ENCODE measurements at places on chromosomes 1 and 21.

GRCh38 chr1:30166174-30166573 is 557.2 kb downstream of the MATN1 start:
- DNase-seq = no peak

DNA sequence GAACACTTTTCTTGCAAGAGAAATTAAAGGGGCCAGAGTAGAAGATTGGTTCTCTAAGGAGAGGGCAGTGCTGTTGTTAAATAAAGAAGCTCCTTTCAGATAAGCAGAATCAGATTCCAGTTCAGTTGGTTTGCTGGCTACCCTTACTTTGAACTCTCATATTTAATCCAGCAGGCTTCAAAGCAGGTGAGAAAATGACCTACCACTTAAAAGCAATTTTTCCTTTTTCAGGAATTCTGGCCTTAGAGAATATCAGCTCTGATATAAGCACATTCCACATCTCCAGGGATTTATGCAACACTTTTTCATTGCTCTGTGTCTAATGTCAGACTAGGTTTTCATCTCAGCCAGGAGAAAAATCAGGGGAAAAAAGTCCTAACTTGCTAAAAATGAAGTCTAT is 28.7 kb downstream of the WNT2B start:
- DNase-seq = no peak

DNA sequence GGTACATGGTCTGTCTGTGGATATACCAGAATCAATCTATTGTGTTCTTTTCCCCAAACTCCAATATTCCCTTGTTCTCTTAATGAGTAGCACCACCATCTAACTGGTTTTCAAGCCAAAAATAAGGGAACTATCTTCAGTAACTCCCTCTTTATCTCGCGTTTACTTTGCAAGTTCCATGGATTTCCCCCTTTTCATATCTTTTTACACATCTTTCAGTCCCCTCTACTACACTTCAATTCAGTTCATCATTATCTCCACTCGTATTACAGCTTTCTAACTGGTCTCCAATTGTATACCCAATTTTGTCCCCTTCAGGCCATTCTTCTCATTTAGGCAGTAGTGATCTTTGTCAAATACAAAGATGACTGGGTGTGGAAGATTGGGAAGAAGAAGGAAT is 4.1 kb upstream of the TMCO1 start:
- DNase-seq = no peak

DNA sequence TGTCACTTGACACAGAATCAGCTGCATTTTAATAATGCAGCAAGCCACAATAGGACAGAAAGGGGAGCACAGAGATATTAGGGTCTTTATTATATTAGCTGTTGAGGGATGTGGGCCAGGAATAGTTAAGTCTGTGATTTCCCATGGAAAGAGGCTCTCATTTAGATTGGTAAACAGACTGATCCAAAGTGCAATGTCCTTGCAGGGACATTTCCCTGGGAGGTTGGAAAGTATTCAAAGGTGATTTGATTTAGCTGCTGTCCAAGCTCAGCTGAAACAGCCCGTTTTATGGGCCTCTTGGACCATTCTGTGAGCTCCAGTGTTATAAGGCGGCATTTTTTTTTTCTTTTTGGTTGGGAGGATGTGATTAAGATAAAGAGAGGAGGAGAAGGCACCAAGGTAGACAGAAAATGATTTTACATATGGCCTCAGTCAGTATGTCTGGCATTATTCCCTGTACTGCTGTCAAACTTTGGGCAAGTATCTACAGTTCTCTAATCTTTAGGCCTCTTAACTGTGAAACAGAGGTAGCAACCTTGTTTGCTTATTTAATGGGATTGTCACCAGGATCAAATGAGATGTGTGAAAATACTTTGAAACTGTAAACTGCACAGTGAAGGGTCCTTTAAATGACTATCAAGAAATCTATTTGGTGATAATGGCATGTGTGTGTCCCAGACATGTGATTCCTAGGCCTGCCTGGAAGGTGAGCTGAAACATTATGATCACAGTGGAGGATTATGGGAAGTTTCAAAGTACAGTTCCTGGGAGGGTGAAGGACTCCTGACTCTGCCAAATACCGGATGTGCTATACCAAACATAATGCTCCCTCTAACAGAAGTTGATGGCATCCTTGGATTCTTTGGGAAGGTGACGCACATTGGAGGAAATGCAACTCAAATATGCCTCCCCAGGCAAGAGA is 62.2 kb downstream of the NOS1AP start:
- DNase-seq = no peak

DNA sequence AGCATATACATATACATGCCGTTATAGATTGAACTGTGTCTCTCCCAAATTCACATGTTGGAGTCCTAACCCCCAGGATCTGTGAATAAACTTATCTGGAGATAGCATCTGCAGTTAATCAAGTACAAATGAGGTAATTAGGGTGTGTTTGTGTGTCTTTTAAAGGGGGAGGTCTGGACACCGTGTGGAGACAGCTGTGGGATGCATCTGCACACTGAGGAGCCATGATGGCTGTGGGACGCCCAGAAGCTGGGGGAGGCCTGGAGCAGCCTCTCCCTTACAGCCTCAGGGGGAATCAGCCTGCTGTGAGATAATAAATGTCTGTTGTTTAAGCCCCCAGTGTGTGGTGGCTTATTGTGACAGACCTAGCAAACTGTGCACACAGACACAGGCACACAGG is 51.8 kb upstream of the COL18A1 start:
- DNase-seq = no peak

GRCh38 chr1:75373542-75374159 is 237.3 kb downstream of the SLC44A5 start:
- DNase-seq = no peak

GRCh38 chr1:208868554-208868953 is 624.4 kb upstream of the PLXNA2 start:
- no peak for DNase-seq

DNA sequence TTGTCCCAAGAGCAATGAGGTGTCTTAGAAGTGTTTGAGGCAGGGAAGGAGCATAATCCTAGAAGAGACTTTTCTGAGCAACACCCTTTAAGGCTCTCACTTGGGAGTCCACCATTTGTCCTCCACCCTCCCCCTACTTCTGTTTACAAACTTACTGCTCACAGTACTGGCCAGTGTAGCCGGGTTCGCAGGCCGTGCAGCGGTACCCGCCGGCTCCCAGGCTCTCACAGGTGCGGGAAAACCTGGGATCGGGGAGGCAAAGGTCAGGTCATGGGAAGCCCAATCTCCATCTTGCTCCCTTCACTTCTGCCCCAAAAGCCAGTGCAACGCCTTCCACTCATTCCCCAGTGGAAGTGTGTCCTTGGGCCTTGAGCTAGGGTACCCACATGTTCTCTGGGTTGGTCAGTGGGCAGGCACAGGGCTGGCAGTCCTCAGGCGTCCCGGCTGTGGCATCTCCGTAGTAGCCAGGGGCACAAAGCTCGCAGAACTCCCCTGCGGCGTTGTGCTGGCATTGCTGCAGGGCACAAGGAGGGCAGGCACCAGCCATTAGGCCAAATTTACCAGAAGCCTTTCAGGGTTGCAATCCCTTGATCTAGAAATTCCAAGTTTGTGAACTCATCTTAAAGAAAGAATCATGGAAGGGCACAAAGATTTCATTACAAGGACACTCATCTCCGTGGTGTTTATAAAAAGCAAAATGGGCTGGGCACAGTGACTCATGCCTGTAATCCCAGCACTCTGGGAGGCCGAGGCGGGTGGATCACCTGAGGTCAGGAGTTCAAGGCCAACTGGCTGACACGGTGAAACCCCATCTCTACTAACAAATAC is 49.8 kb downstream of the LDLRAD2 start:
- DNase-seq = no peak

GRCh38 chr1:239831577-239832355 is 259.9 kb upstream of the FMN2 start:
- no peak for DNase-seq

DNA sequence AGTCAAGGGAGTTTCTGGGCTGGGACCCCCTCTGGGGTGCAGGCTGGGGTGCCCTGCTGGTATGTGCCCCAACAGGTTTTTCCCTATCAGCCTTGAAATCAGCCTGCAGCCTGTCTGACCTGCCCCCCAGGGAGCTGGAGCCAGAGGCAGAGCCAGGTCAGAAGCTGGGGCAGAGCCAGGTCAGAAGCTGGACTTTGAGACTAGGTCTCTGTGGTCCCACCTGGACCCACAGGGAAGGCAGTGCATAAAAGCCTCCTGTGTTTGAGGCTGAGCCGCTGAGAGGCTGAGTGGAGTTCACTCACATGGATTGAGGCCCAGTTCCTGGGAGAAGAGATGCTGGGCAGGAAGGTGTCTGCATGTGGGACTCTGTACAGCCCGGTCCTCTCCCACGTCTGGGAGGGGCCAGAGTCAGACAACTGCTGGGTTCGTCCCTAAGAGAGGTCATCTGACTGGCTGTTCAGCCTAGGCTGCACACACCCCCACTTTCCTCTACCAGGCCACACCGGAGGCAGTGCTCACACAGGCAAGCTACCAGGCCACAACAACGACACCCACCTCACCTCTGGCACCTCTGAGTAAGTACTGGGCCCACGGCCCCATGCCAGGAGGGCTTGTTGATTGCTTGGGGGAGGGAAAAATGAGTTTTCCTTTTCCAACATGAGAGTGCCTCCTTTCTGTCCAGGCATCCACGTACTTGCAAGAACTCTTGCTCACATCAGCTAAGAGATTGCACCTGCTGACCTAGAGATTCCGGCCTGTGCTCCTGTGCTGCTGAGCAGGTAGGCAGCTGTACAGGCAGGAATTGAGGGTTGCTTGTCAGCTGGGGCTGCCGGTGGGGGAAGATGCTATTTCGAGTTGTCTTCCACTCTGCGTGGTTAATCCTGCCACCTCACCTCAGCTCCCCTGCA is at the start of gene ANXA9:
TSS of gene ANXA9 (plus strand) at position 488 of the 908 bp plus-strand sequence. CDS start 814 bp downstream, outside the sequence.
- no peak for DNase-seq

DNA sequence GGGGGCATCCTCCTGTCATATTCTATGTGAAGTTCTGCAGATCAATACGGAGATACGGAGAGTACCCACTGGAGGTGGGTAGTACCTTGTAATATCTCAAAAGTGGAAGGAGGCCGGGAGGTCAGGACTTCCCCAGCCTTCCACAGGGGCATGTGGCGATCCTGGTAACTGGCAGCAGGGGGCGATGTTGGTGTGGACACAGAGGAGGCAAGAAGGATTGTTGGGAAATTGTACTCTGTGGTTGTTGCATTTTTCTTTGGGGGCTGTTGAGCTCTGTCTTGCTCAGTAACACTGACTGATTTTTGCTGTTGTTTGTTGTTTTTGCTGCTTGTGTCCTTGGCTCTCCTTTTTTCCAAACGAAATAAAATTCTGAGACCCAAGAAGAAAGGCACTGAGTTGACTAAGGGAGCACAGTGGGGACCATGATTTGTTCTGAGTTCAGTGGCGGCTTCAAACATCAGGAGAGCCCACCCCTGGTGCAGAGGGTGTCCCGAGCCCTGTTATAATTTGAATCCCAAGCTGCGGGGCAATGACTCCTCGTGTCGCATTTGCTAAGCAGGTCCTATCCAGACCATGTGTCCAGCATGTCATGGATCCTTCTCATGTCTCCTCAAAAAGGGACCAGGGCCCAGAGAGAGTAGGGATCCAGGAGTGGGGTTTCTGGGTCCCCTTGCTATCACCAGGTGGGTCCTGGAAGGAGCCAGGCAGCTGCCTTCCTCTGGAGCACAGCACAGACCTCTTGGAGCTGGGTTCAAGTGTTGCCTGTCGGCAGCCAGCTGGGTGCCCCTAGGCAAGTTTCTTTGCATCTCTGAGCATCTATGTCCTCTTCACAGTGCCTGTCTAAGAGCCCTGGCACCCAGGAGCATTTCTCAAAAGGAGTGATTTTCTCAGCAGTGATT is 22.8 kb downstream of the LHX4 start:
- peak; percentile 64 for DNase-seq

DNA sequence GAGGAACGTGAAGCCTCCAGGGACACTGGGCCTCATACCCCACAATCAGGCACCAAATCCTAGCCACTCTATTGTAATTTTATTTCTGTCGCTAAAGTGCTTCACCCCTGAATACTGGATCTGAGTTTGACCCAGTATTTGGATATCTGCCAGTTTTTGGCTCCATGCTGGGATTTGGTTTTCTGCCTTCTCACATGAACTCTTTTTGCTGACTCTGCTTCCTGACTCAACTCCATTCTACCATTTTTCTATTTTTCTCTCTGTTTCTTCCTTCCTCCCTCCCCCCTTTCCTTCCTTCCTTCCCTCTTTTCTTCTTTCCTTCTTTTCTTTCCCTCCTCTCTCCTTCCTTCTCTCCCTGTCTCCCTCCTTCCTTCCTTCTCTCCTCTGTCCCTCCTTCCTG is 151.3 kb upstream of the GJB5 start:
- no peak for DNase-seq

DNA sequence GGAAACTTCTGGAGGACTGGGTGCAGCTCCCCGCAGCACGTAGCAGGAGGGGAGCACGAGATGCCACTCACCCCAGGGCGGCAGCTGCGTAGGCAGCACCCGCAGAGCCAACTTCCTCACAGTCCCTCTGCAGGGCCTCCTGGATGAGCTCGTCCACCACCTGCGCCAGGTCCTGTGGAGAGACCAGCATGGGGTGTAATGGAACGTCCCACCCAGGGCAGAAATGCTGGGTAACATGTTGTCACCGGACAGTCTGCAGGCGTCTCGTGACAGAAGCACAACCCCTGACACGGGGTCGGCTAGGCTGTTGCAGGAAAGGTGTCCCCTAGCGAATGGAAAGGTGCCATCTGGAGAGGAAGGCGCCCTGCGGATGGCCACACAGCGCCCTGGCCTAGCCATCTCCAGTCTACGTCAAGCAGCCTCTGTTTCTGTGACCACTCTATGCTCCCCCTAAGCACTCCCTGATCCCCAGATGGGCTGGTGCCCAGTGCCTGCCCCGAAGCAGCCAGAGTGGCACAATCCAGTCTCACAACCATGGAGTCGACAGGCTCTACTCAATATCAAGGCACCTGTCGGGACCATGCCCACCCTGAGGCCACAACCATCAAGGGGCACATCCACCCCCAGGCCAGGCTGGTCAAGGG is 21.2 kb downstream of the MCM3AP start:
- DNase-seq = no peak

DNA sequence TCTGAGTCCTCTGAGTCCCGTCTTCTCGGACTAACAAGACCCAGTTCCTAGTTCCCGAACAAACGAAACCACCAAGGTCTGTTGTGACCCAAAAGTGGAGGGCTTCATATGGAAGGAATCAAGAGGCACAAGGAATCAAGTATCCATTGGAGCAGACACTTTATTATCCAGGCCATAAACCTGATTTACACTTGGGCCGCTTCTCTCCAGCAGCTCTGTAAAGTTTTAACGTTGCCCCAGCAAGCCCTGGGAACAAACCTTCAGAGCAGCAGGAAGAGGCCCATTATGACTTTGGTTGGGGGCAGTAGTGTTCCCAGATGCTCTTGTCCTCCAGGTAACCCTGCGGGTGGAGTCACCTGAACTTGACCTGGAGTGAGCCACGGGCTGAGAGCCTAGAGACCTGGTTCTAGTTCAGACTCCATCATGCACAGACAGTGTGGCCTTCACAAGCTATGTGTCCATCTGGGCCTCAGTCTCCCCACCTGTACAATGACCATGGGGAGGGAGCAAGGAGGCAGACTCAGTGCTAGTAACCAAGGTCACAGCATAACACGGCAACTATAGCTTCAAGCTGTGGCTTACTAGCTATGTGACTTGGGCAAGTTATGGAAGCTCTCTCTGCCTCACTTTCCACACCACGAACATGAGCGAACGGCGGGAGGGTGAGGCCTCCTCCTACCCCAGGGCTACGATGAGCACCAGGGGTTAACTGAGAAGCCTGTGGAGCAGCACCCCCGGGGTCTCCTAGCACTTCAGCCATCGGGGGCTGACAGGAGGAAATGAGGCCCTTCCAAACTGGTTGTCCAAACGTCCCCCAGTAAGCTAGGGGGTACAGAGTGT is 95.7 kb downstream of the GLIS1 start:
- DNase-seq = no peak

All from CD4-positive, alpha-beta T cell treated with Interferon gamma for 1 hour (primary cell).